Sigmoid colon (tissue), 7 donors: ENCODE measurements at places on chromosomes 16 and 17. TPM values are rescaled to one million over a fixed set of nuclear protein-coding genes. Genes with fewer than 3 reads are reported as not detected.

The FOXN1 gene
- total RNA-seq = not detected

The BIRC5 gene
- 3.1 TPM for total RNA-seq

The RASL10B gene
- 3.6 TPM for total RNA-seq

The NDE1 gene
- 27.1 TPM for total RNA-seq

The EXOC3L1 gene
- total RNA-seq = 1.1 TPM

The CDC6 gene
- total RNA-seq = 0.83 TPM

GRCh38 chr16:72380283-72380682 lies 208.3 kb upstream of the PMFBP1 start:
- no peak for DNase-seq

DNA sequence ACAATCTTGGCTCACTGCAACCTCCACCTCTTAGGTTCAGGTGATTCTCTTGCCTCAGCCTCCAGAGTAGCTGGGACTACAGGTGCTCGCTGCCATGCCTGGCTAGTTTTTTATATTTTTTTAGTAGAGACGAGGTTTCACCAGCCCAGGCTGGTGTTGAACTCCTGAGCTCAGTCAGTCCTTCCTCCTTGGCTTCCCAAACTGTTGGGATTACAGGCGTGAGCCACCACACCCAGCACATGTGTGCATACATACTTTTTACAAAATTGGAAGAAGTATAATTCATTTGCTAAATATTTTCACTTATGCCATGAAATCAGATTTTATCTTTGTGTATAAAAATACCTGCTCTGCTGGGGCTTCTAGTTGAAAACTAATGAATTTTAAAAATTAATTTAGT lies 13.2 kb downstream of the BPTF start:
- DNase-seq = no peak

DNA sequence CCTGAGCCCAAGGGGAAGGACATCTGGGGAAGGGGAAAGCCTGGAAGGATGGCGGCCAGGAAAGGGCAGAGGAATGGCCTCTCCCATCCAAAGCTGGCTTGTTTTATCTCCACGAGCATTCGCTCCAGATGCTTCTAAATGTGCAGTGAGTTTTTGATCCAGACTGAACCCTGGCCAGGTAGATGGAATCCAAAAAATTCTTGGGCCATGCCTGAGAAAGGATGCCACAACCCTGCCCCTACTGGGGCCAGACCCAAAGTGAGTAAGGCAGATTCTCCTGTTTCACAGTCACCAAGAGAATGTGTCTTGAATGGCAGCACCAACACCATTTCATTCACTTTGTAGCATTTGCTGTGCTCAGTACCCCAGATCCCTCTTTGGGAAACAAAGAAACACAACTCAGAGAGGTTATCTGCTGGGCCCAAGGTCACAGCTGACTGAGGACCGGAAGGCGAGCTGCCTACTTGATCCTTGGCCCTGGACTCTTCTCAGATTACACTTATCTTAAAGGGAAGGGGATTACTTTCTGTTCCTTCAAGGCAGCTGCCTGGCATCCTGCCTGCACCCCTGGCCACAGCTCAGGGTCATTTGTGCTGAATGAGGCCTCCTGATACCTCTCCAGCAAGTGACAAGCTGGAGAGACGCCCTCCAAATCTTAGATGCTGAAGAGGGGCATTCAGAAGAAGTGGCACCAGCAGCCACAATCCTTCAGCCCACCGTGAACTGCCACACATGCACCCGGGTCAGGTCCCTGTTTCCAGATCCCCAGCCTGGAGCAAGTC lies 3.6 kb downstream of the LRRC75A start:
- DNase-seq = no peak

GRCh38 chr17:45907750-45908395 lies 13.5 kb downstream of the MAPT start:
- DNase-seq = no peak

GRCh38 chr17:28765038-28765437 lies 21.2 kb downstream of the TRAF4 start:
- no peak for DNase-seq

GRCh38 chr16:86768999-86769398 lies 190.7 kb downstream of the FOXL1 start:
- peak; percentile 46 for DNase-seq

DNA sequence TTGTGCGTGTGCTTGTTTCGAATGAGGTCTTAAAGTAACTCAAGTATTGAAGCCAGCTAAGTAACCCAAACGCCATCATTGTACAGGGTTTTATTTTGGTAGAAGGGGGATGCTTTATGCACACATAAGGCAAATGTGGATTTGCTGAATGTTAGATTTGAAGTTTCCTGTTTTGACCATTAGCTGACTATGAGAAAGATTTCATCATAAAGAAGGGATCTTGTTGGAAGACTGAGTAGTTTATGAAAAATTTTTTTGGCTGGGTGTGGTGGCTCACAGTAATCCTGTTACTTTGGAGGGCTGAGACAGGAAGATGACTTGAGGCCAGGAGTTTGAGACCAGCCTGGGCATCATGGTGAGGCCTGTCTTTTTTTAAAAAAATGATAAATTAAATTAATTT lies 10.0 kb upstream of the ZFP3 start:
- DNase-seq = no peak

- DNase-seq = no peak
Measured at GRCh38 chr17:47287639-47288038, 34.0 kb downstream of the ITGB3 start.

DNA sequence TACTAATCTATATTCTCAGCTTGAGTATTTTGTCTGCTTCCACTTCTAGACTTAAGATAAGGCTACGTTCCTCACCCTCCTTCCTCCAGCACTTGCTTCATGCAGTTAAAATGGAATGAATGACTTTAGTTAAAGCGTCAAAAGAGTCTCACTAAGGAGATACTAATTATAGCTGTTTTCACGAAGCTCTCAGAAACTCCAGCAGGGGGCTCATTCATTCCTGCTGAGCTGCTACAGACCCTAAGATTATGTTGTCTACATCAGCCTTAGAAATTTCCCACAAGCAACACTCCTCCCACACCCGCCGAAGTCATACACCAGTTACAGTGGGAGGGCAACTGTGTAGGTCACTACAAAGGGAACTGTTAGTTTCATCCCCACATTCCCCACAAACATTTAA lies 57.0 kb upstream of the KIFC3 start:
- no peak for DNase-seq

DNA sequence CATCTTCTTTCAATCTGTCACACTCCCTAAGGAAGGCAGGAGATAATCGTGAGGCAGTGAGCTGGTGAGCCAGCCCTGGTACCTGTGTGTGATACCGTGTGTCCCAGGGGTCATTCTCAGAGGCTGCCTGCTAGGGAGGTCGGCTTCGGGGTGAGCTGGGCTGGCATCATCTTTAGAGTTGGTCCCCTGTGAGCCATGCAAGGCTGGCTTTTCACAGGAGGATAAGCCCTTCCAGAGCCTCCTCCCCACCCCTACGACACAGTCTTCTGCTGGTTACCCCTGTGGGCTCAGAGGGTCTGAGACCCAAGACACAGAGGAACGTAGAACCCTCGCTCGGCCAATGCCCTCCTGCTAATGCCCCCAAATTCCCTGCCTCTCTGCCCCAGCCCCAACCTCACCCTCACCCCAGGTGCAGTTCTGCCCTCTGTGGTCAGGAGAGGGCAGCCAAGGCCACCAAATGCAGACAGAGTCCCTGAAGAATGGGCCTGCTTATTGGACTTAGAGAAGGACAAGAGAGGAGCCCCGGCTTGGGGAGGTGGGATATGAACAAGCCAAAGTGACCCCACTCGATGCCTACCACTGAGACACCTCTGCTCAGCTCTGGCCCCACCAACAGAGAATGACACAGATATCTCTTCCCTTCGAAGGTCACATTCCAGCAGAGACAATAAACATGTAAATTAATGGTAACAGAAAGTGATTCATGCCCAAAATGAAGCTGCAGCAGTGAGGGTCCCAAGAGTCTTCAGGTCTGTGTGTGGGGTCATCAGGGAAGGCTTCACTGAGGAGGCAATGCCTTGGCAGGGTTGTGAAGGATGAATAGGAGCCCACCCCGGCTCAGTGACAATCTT lies 80.8 kb upstream of the CCL1 start:
- no peak for DNase-seq

DNA sequence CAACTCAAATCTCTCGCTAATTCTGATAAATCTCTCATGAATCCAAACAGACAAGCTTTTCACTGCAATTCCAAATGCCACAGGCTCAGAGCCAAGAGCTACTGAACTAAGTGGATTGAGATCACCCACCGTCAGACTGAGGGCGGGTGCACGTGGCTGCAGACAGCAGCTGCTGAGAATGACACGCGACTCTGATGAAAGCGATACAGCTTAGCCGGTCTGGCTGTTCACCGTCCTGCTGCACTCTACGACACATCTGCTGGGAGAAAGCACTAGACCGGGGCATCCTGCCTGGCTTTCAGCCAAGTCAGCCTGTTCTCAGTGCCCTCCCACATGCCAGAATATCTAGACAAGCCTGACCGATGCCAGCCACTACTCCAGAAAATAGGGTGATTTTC lies 42.6 kb downstream of the KLHDC4 start:
- DNase-seq = no peak

- no peak for DNase-seq
Measured at GRCh38 chr16:14249291-14250032, 178.3 kb downstream of the MRTFB start.

GRCh38 chr17:72097144-72097543 lies 23.7 kb upstream of the SOX9 start:
- no peak for DNase-seq

DNA sequence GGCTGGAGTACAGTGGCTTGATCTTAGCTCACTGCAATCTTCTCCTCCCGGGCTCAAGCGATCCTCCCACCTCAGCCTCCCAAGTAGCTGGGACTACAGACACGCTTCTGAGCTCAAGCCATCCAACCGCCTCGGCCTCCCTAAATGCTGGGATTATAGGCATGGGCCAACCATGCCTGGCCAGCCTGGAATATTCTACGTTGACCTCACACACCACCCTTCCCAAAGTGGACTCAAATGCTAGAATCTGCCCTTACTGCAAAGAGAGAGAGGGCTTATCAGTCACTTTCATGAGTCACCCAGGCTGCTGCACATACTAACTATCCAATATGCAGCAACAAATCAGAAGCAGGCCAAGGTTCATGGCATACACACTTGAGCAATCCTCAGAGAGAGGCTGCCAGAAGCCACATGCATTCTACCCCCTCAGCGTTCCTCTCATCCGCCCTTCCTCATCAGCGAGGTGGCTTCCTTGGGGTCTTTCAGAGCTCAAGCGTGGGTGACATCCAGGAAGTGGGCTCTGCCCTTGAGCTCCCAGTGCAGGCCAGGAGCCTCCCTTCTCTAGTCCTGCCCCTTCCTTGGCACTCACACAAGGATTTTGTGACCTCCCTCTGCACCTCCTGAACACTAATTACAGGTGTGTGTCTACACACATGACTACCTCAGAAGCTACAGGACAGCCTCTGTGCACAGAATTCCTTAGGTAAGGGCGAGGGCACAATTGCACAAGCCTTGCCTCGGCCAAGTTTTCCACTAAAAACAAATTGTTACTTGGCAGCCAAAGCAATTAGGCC lies 24.8 kb upstream of the SIAH1 start:
- no peak for DNase-seq
